Transverse colon (tissue), 4 donors: ENCODE measurements at places on chromosomes 5 and 9. TPM values are rescaled to one million over a fixed set of nuclear protein-coding genes. Genes with fewer than 3 reads are reported as not detected.

NUTM2G gene
- not detected for total RNA-seq

DRD1 gene
- total RNA-seq, result 0.16 TPM

HNRNPA0 gene
- total RNA-seq, result 8.2 TPM

NAIP gene
- total RNA-seq, result 21.3 TPM

ITGA2 gene
- total RNA-seq, result 1.5 TPM

INSL6 gene
- not detected for total RNA-seq
